Cerebellar cortex (tissue), 1 donor: ENCODE measurements at places on chromosomes 3 and 15.

DNA sequence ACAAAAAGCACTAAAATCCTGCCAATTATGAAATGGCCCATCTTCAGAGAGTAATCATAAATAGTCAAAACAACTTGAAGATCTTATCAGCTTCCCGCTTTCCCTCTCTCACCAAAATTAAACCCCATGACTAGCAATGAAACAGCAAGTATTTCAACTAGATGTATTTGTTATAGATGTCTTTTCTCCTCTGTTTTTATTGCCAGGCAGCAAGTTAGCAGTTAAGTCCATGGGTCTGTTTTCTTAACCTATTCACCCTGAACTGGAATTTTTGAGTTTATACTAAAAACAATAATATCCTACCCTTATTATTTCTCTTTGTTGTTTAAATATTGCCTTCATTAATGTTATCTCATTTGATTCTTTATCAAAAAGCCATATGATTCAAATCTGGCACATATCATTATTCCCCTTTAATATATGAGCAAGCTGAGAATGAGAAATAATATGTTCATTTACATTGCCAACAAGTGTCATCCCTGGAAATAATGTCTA lies 23.3 kb downstream of the AQP9 start:
- no peak for DNase-seq

GRCh38 chr15:99344639-99345038 lies 93.4 kb downstream of the LRRC28 start:
- DNase-seq, result no peak

DNA sequence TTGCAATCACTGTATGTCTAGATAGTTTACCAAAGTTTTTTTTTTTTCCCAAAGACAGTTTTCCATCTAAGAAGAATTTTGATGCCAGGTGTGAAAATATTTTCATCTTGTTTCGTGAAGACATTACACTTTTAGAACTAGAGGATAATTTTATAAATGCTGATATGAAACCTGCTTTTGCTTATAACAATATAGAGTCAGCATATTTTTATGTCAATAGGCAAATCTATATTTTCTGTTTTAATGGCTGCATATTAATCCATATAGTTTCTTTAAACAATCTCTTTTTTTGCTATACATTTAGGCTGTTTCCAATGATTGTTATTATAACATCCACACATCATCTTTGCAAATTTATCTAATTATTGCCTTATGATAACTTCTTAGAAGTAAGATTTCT lies 12.6 kb upstream of the INSYN1 start:
- no peak for DNase-seq

- DNase-seq, result no peak
These were observed 13.4 kb upstream of the BMF start for GRCh38 chr15:40121911-40122638.

- DNase-seq, result no peak
These were observed 16.6 kb downstream of the SCAANT1 start for GRCh38 chr3:63895422-63896189.

GRCh38 chr3:71492566-71492965 lies 91.0 kb downstream of the FOXP1 start:
- DNase-seq, result no peak

- DNase-seq, result no peak
These were observed 1333.5 kb upstream of the CADM2 start for GRCh38 chr3:83625261-83625660.

DNA sequence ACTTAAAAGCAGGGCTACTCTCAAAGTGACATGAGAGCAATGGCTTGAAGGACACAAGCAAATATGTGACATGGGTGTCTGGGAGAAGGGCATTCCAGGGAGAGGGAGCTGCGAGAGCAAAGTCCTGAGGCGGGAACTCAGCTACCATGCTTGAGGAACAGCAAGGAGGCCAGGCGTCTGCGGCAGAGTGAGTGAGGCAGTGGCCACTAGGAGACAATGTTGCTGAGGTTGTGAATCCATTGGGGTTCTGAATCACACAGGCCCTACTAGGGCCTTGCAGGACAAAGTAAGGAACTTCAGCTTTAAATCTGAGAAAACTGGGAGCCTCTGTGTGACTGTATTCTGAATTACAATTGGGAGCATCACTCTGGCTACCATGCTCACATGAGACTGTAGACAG lies 94.1 kb upstream of the PRICKLE2 start:
- DNase-seq, result no peak

GRCh38 chr15:88982304-88982945 lies 69.2 kb upstream of the MFGE8 start:
- DNase-seq, result no peak

DNA sequence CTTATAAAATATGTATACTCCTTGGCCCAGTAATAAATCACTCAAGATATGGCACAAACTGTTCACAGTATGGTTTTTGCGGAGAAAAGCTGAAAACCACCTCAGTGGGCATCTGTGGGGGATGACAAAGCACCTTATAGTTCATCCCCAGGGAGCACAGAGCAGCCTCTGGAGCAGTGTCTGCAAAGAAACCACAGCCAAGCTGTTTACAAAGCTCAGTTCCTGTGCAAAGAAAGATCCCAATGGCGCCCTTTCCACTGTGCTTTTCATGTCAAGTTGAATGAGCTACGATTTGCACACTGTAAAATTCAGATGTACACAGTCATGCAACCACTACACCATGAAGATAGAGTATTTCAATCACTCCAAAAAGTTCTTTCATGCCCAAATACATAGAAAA lies 2.5 kb upstream of the EFCC1 start:
- no peak for DNase-seq

GRCh38 chr15:74812533-74812932 lies at the start of gene LMAN1L:
Gene LMAN1L (plus strand): TSS chr15:74812835. CDS start chr15:74812855, 20 bp downstream.
- peak; percentile 83 for DNase-seq

DNA sequence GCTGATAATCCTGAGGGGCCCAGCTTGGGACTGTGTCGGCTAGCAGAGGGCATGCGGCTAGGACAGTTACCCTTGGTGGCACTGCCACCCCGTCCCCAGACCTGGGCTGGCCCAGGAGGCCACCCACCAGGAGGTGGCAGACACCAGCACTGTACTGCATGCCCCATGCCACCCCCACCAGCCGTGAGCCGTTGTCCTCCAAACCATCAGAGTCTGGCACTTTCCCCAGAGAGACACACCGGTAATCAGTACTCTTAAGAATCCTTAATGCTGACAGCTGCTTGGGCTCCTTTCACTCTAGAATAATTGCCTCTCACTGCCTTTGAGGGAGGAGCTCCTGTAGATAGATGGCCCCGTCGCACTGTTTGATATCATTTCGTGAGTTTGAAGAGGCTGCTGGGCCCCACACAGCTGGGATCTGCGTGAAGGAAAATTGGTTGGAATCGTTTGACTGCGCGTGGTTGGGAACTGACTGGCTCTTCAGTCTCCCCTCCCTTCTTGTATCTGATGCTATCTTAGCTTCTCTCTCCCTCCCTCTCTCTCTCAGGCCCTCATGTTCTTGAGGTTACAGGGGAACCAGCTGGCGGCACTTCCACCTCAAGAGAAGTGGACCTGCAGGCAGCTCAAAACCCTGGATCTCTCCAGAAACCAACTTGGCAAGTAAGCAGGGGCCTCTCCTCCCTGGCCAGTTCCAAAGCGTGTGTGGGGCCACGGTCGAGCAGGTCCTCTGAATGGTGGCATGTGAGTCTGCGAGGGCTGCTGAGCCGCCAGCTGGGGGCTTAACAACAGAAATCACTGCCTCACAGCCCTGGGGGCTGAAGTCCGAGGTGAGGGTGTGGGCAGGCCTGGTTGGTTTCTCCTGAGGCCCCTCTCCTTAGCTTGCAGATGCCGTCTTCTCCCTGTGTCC lies 94.9 kb downstream of the LRRK1 start:
- no peak for DNase-seq

DNA sequence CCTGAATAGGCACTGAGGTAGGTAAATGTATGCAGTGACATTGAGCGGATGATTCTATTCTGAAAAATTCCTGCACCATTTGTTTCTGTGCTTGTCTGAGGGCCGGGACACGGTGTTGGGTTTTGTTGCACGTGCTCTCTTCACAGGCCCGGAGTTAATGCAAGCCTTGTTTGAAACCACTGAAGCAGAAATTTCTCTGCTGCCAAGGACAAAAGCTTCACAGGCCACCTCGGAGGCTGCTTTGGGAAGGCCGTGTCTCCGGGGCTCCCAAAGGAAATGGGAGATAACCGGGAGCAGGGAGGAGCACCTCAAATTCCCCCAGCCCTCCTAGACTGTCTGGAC lies 179.4 kb downstream of the OPA1 start:
- no peak for DNase-seq

DNA sequence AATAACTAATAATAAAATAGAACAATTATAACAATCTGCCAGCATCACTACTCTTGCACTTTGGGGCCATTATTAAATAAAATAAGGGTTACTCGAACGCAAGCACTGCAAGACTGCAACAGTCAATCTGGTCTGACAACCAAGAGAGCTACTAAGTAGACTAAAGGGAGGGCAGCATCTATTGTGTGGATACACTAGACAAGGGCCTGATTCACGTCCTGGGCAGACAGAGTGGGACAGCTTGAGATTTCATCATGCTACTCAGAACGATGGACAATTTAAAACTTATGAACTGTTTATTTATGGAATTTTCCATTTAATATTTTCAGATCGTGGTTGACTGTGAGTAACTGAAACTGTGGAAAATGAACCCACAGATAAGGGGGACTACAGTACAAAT lies 39.5 kb downstream of the TNIK start:
- no peak for DNase-seq

GRCh38 chr15:76140074-76140464 lies 80.3 kb downstream of the TMEM266 start:
- DNase-seq, result peak; percentile 95

DNA sequence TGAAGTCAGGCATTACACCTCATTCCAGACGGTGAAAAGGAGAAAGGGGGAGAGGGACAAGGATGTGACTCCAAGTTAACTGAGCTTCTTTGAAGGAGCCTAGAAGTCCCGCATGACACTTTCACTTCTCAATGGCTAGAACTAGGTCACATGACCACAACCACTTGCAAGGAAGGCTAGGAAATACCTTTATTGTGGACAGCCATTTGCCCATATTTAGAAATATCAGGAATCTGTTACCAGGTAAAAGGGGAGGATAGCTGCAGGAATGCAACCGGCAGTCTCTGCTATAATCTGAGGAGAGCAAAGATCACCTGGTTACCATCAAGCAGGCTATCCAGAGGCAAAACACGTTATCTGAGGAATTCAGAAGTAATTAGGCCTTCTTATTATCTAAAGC lies 28.9 kb upstream of the PXYLP1 start:
- DNase-seq, result no peak

DNA sequence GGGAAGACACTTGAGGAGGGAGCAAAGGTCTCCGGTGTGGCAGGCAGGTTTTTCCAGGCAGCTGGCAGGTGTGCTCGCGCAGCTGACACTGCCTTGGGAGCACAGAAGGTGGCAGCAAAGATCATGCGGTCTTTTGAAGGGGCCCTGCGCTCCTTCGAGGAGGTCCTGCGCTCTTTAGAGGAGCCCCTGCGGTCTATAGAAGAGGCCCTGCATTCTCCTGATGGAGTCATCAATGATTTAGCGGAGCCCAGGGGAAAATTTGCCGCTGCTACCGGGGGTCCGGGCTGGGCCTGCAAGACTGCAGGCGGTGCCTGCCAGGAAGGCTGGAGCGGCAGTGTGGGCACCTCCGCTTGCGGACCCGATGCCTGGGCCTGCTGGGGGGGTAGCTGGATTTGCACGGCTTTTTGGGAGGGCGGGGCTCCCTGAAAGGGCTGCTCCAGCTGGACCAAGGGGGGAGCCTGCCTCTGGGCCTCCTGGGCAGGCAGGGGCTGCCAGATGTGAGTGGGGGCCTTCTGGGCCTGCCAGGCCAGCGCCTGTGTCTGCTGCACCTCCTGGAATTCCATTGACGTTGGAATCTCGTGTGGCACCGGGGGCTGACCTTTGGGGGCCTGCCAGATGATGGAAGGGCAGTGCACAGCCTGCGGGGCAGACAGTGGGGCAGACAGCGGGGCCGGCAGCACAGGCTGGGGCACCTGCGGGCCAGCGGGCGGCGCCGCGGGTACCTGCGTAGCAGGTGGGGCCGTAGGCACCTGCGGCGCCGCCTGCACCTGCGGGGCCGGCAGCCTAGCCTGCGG lies 2.1 kb downstream of the MAGEL2 start:
- DNase-seq, result no peak

GRCh38 chr3:45167011-45167911 lies 21.1 kb upstream of the CDCP1 start:
- peak; percentile 52 for DNase-seq
